ENCODE measurements at places on chromosomes 3 and 15.

GRCh38 chr15:33057845-33058244, 136.7 kb downstream of the FMN1 start:
- DNase-seq: no peak

GRCh38 chr3:178382449-178383061, 153.7 kb upstream of the KCNMB2 start:
- DNase-seq: no peak

DNA sequence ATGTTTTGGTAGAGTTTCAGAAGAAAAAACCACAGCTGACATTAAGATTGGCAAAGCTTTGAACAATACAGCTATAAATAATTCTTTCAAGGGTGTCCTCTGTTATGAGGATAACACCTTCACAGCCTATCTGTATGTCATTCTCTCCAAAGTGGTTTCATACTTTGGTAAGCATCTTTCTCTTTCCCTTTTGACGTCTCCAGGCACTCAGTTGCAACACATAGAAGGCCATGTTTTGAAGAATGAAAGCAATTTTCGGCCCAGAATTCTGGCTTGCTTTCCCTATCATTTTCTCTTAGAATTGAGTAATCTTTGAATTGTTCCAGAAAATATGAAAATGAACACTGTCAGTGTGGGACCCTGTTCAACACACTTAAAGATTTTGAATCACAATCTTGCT, 200.0 kb upstream of the CBLB start:
- DNase-seq: no peak

- DNase-seq: no peak
These were observed 20.2 kb downstream of the USF3 start for GRCh38 chr3:113676261-113676660.

GRCh38 chr3:127131424-127132170, 61.3 kb upstream of the PRR23E start:
- DNase-seq: no peak

DNA sequence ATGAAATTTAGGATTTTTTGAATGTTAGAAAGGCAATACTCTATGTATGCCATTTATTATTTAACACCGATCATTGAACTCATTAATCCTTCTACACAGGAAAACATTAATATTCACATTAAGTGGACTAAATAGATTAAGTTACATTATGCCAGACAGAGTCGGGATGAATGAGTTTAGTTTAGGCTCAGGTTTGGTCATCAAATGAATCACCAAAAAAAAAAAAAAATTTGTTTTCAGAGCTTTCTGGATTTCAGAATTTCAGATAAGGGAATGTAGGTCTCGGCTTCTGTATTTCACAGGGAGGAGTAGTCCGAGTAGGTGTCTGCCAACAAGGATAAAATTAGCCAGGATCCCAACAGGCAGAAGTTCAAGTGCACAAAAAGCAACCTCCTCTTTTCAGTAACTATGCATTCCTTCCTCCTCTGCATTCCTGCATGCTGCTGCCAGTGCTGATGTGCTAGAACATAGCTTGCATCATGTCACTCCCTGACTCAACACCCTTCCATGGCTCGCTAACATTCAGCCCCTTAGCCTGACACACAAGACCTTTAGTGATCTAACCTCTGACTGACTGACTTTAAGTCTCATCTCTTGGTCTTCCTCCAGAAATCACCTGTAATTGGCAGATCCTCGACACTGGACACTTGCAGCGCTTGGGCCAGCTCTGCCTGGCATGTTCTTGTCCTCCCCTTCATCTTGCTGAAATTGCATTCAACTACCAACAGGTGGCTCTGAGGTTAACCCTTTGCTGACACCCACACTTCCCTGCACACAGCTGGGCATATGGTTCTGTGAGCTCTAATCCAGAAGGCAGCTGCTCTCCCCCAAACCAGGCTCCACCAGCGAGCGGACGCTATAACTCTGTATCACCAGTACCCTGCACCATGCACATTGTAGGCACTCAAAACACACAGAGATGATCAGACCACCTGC, 145.4 kb upstream of the PROK2 start:
- DNase-seq: no peak

- DNase-seq: no peak
These were observed 122.3 kb downstream of the ATP1B3 start for GRCh38 chr3:141998669-141999290.

- DNase-seq: no peak
These were observed 302.0 kb downstream of the CLSTN2 start for GRCh38 chr3:140236836-140237501.

DNA sequence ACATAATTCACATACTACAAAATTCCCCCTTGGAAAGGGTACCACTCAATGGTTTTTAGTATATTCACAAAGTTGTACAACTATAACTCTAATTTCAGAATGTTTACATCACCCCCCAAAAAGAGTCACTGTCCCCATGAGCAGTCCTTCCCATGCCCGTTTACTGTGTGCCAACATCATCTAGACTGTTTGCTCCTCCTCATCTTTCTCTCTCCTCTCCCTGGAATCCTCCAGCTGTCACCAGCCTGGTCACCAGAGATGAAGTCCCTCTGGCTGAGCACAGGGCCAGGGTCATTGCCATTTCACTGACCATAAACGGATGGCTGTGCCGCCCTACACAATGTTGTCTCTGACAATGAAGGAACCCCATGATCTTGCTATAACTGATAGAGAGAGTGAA, 45.2 kb downstream of the C2CD4B start:
- no peak for DNase-seq

- no peak for DNase-seq
These were observed 213.1 kb upstream of the ADAMTS9 start for GRCh38 chr3:64900617-64901521.

DNA sequence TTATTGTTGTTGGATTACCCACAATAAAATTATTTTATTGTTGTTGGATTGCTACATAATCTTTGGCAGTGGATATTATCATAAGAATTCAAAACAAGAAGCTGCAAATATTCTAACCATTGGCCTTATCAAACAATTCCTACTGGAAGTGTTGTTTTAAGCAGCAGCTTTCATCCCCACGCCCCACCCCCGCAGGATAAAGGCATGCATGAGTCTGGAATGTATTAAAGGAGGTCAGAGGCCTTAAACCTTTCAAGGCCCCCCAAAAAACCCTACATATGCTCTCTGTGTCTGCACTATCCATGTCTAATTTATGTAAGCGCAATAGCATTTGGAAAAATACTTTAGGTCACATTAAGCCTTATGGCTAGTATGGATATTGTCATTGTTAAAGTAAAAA, 23.1 kb downstream of the P3H2 start:
- no peak for DNase-seq

- no peak for DNase-seq
These were observed 51.5 kb upstream of the MYZAP start for GRCh38 chr15:57540211-57540610.

DNA sequence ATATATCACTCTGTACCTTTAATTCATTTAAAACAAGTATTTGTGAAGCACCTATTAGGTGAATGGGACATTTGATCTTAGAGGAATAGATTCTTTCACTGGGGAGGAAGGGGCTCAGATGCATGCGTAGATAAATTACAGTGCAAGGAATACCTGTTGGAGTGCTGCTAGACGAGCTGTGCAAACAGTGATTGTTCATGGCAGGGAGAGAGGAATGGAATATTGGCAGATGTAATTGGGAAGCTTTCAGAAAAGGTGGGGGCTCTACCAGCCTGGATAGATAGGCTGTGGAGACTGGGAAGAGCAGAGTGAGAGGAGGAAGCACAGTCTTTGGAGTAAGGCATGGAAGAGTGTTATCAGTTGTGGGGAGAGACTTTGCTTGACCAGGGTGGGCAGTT, 116.8 kb downstream of the AKAP13 start:
- DNase-seq: no peak

GRCh38 chr15:83549623-83550022, 102.5 kb downstream of the SH3GL3 start:
- DNase-seq: no peak

DNA sequence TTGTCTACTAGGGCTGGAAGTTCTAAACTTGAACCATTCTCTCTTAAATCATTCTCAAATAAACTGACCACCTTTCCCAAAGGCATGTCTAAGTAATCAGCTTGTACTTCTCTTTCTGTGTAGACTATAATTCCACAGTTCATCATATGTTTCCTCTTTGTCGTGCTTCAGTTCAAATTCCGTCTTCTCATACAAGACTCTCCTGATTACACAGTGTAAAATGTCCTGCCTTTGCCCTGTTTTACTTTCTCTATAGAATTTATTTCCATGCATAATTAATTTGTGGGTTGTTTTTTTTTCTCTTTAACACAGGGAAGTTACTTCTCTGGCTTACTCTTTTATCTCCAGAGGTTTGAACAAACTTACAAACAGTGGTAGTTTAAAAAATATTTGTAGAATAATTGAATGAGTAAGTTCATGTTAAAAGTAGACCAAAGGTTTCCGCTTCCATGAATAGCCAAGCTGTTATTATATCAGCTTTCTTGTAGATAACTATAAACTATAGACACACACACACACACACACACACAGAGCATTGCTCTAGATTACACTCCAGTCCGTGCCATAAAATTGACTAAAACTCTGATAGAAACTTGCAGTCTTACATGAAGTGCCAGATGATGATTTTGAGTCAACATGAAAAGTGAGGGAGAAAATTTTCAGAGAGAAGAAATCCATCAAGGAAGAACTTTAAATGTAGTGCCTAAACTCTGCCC, 119.0 kb downstream of the SUCNR1 start:
- DNase-seq: no peak

DNA sequence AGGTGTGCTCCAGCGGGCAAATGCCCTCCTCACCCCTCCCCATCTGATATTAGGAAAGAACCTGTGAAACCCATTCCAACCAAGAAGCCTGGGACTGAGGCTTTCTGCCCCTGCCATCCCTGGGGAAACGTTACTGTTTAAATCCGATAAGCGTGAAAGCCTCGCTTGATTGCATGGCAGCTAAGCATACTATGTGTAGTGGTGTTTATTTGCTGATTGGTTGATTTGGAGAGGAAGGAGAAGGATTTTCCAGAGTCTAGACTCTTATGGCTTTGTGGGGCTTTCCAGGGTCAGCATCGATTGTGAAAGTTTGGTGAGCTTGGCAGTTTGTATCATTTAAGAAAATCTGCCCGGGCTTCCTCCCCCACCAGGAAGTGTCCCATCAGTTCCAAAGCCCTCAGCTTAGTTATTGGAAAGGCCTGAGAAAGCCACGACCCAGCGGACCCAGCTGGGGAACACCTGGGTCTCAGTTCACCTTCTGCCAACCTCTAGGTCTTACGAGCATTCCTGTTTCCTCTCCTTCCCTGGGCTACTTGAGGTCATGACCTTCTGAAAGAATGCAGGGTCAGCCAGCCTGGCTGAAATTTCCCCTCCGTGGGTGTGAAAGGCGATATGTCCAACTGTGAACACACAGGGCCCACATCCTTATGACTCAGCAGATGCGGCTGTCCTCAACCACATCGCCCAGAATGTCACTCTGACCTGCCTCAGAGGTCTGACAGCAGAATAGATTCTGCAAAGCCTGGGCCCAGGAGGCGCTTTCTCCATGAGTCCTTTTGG, 62.8 kb upstream of the HERC1 start:
- DNase-seq: no peak

- no peak for DNase-seq
These were observed 25.6 kb upstream of the ARL8B start for GRCh38 chr3:5096336-5097008.

DNA sequence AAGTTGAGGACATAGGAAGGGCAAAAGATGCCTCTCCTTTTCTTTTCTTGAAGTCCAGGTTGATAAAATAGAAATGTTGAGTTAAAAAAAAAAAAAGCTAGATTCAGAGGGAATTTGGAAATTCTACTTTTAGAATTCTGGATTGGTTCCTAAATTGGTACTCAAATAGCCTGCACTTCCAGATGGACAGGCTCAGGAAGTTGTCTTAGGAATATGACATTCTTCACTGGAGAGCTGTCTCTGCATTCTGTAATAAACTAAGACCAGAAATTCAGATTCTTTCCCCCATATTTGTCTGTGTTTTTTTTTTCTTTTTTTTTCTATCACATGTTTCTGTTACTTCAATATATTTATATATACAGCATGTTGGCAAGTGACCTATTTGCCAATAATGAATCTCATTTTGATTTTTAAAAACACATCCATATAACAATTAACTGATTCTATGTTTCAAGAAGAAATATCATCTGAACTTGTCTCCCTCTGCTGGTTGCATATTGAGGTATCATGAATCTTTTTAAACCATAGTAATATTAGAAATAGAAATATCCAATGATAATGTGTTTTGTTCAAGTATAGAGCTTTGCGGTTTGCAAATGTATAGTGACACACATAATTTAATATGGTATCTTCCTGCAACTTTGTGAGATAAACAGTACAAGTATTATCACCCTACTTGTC, 8.5 kb upstream of the LSAMP start:
- no peak for DNase-seq

DNA sequence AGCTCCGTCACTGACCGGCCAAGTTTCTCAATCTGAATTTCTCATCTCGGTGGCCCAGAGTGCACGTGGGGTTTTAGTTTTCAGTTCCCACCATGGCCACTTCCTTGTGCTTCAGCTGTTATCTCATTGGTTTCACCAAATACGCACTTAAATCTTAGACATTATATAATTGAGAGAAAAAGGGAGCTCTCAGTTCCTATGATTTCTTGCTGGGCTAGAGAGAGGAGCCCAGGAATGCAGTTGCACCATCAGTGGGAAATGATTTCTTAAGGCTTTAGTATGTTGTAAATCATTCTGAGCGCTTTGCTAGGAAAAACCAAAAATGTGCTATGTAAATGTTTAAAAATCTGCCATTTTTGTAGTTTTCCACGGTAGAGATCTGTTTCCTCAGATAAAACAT, 53.2 kb downstream of the OXNAD1 start:
- DNase-seq: no peak

DNA sequence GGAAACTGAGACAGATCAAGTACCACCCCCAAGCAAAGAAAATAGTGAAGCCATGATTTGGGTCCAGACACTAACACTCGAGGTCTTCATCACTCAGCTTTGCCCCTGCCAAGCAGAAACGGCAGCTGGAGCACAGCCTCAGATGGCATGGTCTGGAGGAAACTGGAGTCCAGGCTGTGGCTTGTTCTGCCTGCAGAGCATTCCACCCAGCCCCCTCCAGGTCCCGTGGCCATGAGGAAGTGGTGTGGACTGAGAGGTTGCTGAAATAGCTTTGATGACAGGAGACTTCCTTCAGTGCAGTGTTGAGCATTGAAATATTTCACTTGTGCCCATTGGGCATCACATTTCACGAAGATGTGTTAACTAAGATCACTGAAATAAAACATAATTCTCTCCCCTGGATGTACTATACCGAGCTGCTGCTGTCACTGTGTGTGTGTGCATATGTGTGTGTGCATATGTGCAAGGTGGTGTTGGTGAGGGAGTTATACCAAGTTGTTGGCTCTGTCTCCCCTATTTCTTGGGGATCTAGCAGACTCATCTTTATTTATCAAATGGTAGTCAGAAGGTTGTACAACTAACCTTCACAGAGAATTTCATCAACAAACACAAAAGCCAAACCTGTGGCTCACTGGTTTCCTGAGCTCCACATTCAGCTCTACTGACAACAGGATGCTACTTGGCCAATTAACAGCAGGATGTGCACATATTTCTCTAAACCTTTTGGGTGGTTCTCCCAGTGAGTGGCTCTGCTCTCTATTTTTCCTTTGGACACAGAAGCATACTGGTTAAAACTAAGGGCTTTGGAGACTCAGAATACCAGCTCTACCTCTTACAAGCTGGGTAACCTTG, 660.1 kb upstream of the CFAP20DC start:
- no peak for DNase-seq
